ENCODE measurements at places on chromosomes 1 and 21.

DNA sequence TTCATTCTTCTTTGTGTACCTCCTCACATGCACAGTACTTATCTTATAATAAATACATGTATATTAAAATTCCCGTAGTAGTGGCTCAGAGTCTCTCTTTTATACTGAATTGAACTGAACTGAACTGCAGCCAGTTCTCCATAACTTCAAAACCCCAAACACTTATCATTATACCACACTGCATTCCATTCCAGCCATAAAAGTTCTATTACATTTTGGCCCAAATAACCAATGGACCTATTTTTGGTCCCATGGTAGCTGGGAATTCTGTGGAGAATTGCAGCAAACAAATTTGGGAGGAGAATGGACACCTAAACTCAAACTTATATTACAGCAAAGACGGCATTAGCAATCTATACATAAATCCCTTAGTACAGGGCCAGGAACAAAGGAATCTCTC is 86.6 kb upstream of the C1orf87 start:
- no peak for DNase-seq

GRCh38 chr1:10782491-10783244 is 13.8 kb downstream of the CASZ1 start:
- no peak for DNase-seq

GRCh38 chr1:23904748-23905357 is 8.3 kb downstream of the CNR2 start:
- no peak for DNase-seq

- DNase-seq, result peak; percentile 56
Measured at GRCh38 chr1:52632732-52633290, at the start of gene SHISAL2A. Gene SHISAL2A (plus strand): TSS chr1:52633168. CDS start chr1:52633494, 326 bp downstream.

DNA sequence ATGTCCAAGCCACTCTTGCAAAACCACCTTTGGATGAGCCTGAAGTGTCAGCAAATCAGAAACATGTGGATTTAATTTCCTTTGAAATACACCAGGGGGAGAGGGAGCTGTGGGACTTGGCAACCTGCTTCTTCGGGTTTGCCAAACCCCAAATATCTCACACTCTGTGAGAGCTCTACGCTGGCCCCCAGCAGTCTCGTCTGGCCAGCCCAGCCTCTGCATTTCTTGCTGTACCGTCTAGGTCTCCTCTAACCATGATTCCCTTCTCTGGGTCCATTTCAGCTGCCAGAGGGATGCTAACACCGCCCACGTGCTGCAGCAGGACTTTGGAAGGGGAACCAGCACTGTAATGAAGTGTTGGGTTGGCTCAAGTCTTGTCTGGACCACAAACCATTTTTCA is 114.6 kb downstream of the MRPS6 start:
- no peak for DNase-seq

GRCh38 chr1:203453616-203454015 is 22.0 kb upstream of the PRELP start:
- no peak for DNase-seq

DNA sequence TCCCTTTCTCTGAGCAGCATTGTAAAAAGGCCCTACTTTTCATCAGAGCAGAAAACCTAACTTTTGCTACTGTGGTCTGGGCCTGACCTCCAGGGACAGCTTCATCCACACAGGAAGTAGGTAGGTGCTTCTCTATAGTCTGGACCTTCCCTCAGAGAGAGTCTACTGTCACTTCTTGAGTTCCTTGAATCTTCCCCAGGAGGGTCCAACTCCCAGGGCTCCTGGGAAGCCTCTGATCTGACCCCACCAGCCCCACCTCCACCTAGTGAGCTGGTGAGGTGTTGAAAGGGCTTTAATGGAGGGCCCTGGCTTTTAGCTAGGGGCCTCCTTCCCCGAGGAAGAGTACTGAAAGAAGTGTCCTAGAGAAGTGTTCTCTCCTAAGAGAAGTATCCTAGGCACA is 2.7 kb upstream of the VANGL2 start:
- no peak for DNase-seq

- no peak for DNase-seq
Measured at GRCh38 chr1:6461051-6461530, 4.9 kb downstream of the TNFRSF25 start.

- DNase-seq, result peak; percentile 52
Measured at GRCh38 chr1:8283058-8283884, 34.6 kb upstream of the SLC45A1 start.

- DNase-seq, result peak; percentile 92
Measured at GRCh38 chr1:208413006-208413405, 168.8 kb upstream of the PLXNA2 start.

GRCh38 chr1:100643471-100644196 is 75.9 kb upstream of the VCAM1 start:
- DNase-seq, result no peak

DNA sequence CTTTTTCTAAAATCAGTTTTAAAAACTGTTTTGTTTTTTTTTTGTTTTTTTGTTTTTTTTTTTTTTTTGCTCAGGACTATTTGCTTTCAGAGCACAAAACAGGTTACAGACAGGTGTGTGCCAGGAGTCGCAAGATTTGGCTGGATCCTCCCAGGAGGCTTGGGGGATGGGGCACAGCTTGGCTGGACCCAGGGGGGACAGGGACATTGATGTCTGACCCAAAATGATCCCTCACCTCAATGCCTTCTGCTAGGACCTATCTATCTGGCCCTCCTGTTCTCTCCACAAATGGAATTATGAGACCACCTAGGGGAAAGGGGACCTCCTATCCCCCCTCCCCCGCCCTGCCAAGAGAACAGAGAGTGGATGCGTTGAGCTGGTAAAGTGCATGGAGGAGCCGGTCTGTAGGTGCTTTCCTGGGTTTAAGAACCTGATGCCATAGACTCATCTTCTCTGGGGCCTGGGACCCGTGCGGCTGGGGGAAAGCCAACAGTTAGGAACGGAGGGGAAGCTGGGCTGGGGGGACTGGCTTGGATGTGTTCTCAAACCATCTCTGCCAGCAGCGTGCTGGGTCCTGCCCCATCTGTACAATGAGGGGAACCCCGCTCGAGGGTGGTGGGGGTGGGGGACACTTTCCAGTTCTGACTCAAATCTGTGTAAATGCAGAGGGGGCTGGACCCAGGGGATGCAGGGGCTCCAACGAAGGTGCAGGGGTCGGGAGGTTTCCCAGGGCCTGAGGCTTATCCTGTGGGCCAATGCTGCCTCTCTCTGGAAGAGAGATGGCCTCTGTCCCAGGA is 28.9 kb downstream of the RUNX3 start:
- DNase-seq, result no peak

DNA sequence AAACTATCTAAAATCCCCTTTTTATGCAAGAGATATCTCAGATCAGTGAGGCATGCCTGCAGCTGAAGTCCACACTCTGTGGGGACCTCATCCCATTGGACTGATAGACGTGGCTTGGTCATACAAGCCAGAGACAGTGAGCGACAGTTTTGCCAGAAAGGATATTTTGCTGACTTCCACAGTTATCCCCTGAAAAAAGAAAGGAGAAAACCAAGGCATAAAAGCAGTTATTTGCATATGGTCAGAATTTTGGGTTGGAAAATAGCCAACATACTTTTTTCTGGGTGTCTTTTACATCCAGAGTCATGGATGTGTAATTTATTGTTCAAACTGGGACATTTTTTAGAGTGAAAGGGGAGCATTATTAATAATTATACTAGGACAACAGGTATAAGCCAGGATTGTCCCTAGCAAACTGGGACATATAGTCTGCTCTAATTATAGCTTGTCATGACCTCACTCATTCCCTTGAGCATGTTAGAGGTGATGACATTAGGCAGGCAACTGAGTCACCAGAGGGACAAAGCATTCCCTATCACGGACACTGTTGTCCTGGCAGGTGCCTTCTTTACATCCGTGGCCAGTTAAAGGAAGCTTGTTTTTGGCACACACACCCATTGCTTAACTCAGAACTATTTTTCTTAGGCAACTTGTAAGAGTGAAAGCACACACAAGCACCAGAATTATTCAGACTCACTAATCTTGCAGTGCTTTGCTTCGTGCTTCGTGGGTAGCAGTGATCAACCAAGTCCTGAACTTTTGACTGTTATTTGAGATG is 65.5 kb downstream of the PRRX1 start:
- no peak for DNase-seq

DNA sequence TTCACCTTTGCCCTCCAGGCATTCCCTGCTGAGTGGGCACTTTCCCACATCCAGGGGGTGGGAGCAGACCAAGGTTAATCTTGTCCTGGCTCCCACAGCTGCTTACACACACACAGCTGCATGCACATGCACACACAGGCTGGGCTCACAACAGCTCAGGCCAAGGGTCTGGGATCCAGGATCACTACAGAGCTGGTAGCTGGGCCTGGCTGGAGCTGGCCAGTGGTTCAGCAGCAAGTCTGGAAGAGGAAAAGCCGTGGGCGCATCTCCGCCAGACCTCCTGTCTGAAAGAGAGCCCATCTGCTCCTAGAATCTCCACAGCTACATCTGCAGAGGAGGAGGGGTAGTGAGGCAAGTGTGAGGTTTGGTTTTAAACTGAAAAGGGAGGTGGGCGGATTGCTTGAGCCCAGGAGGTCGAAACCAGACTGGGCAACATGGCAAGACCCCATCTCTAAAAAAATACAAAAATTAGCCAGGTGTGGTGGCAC is 3.8 kb downstream of the CDK18 start:
- DNase-seq, result no peak

DNA sequence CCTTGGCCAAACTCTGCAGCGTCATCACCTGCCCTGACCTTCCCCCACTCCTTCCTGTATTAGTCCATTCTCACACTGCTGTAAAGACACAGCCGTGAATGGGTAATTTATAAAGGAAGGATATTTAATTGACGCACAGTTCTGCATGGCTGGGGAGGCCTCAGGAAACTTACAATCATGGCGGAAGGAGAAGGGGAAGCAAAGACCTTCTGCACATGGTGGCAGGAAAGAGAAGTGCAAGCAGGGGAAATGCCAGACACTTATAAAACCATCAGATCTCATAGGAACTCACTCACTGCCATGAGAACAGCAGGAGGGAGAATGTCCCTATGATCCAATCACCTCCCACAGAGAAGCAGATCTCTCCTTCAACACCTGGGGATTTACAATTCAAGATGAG is 408.5 kb downstream of the PTPRU start:
- DNase-seq, result no peak

- DNase-seq, result no peak
Measured at GRCh38 chr1:204107892-204108291, 35.0 kb downstream of the SOX13 start.

DNA sequence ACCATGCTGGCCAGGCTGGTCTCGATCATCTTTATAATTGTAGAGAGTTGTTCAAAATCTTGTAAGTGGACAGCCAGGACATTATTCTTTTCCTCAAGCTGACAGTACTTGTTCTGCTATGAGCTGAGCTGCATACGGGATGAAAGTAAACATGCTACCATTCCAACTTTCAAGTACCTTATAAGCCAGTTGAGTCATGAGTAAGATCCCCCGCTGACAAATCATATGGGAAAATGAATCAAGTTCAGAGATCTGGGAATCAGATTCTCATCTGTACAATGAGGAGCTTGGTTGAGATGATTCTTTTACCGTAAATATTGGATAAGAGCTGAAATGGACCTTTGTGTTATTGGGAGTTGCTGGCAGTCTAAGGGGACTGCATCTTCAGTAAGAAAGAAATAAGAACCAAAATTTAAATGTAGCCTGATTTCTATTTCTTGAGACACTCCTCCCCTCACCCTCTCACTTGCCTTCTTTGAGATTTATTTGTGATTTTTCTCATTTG is 62.7 kb downstream of the CENPF start:
- DNase-seq, result no peak

DNA sequence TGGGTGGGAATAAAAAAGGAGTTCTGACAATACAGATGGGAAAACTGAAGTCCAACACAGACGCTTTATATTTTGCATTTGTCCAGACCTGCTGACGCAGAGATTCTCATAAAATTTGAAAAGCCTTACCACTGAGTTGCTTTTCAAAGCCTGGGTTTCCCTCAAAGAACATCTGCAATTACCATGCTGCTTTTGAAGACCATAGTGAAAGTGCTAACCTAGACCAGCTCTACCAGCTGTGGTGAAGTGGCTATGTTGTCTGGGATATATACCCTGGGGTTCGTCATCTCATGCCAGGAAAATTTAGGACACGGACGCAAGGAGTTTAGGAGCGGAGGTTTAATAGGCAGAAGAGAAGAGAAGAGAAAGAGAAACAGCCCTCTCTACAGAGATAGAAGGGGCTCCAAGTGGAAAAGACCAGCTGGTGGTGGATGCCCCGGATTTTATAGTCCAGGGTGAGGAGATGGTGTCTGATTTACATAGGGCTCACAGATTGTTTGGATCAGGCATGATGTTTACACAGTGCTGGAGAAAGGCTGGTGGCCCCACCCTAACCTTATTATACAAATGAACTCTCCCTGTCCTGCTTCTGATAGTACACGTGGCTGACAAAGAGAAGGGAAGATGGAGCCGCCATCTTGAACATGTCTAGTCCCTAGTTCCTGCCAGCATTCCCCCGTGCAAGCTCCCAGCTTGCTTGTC is 73.8 kb downstream of the AK4 start:
- no peak for DNase-seq
